ENCODE measurements at places on chromosomes 6 and 20.

- DNase-seq = no peak
Observed at GRCh38 chr20:48708116-48708515, 119.7 kb downstream of the PREX1 start.

- no peak for DNase-seq
Observed at GRCh38 chr6:20712011-20712410, 177.8 kb downstream of the CDKAL1 start.

GRCh38 chr20:33176101-33176500 is 8.1 kb downstream of the BPIFA2 start:
- no peak for DNase-seq

GRCh38 chr20:11140359-11140758 is 466.6 kb upstream of the JAG1 start:
- no peak for DNase-seq

DNA sequence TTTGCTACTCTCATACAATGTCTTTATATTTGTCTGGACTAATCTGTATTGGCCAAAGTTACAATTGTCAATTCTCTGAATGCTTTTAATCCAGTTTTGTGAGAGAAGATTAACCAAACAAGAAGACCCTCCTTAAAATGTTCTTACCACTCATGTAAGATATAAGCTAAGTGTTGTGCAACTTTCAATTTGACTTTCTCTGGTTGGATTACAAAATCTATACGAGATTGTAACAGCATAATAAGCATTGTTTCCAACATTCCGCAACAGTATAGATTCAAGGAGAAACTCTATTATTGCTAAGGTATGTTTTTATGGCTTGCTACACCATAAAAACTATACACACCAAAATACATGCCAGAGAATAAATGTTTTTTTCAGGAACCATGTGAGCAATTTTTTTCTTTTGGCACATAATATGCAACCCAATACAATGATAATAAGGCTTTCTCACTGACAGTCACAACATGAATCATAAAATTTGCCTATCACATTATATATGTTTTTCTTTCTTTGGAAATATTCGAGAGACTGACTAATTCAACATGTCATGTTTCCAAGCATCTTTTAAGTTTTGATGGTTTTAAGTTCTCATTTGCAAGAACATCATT is 12.2 kb upstream of the TRPC4AP start:
- no peak for DNase-seq

DNA sequence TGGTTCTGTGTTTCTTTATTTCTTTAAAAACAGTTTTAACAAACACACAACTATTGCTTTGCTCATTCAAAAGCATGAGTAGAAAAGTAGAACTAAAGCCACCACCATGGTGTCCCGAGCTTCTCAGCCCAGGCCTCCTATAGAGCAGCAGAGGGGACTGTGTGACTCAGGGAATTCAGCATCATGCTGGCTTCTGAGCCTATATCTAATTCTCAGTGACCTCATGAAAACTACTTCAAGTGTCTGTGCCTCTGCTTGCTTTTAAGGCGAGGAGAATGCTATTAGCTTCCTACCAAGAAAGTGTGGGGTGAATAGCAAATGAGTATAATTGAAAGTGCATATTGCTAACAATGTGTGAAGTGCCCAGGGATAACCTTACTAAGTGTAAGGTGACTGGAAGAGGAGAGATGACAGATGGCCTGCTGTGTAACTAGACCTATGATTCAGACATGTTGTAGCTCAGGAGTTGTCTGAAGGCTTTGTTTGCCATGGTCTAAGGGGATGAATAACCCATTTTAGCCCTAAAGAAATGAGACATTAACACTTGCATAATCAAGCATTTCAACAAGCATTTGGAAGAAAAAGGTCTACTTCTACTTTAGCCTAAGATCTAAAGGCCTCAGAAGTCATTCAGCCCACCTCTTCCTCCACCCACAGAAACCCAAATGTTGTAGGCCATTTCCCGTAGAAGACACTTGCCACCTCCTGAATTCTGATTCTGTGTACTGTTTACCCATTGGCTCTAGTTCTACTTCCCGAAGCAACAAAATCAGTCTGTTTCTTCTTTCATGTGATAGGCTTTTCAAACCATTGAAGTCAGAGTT is 121.5 kb upstream of the ARG1 start:
- no peak for DNase-seq

DNA sequence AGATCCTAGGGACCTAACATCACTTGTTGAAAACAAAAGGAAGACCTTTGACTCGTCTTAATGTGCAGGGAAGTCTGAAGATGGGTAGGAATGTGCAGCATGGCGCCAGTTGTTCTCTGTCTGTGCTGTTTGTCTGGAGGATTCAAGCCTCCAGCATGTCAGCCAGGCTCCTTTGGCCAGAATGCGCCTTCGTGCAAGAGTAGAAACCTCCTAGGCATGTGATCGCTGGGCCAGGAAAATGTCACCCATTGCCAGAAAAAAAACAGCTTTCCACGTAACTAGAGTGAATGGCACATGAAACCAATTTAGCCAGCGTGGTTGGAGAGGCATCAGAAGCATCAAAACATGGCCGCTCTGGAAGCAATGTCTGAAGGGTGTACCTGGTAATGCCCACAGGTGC is 132.7 kb downstream of the EDN1 start:
- no peak for DNase-seq

GRCh38 chr20:37151529-37151928 is 27.6 kb upstream of the RPN2 start:
- no peak for DNase-seq

DNA sequence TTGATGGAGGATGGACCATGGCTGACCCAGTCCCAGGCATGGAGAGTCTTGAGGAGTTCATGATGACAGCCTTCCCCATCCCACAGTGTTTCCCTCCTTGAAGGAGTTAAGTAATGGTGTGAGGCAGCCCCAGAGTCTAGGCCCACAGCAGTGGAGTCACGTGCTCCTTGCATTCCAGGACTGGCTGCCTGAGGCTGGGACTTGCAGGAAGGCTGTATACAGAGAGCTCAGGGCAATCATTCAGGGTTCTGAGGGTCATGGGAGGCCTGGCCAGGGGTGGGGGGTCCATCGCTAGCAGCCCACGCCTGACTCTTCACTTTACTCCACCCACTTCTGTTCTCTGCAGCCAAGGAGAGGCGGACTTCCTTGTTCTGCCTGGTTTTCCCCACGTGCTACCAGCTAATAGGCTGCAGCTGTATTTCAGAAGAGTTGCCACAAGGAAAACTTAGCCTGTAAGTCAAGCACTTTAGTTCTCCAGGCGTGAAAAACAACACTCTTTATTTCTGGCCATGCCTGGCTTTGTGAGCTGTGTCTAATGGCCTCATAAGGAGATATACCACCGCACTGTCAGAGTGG is 272.5 kb downstream of the DHX35 start:
- DNase-seq = no peak

DNA sequence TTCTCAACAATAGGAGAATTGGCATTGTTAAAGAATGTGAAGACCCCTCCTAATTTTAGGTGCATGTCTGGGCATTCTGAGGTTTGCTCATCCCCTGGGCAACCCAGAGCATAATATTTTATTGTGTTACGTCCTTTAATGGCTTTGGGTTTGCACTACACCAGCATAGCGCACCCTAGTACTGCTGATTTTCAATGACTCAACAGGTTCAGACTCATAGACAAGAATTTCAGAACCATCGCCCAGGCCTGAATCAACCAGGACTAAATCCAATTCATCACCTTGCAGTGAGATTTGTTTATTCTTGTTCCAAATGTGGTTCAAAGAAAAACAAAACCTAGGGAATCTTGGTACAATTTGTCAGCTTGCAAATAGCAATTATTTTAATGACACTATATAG is 137.8 kb upstream of the PHACTR1 start:
- DNase-seq = no peak

DNA sequence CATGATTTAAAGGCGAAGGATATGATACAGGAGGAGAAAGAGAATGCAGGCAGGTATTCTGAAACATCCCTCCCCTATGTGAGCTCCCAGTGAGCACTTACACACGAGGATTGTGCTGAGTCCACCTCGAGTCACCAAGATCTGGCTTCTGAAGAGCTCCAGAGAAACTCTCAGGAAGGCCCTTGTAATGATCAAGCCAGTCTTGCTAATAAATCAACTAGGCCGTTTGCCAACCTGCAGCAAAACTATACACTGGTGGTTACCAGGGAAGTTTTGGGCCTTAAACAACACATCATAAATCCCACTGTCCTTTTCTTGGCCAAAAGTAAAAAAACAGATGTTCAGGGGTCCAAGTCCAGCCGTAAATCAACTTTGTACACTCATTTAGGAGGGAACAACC is 79.2 kb downstream of the STXBP5 start:
- DNase-seq = no peak

- DNase-seq = no peak
Observed at GRCh38 chr20:44600301-44600700, 17.9 kb downstream of the PKIG start.

- DNase-seq = no peak
Observed at GRCh38 chr6:160461641-160462040, 113.5 kb downstream of the SLC22A3 start.

DNA sequence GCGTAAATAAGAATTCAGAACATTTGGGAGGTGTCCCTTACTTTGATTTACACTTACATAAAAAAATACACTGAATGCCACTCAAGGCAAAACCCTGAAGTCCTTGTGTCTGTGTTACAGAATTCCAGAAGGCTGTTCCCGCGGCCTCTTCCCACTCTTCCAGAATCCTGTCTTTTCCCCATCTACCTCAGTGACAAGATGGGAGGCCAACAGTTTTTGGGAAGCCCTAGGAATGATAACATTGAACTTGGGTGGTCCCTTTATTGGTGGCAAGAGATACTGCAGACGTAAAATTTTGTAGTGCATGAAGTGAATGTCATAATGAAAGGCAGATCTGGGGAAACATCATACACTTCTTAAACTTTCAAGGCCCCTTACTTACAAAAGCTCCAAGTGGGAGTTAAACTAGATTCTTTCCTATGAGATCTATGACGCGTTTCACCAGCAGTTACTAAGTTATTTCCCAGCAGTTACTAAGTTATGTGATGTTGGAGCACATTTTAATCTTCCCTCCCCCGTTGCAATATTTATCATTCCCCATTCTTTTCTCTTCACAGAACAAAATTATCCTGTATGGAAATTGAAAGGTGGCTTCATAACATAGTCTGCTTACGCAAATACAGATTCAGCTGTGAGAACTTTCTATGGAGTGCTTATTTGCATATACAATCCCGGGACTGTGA is 79.5 kb downstream of the BCAS1 start:
- DNase-seq = no peak

DNA sequence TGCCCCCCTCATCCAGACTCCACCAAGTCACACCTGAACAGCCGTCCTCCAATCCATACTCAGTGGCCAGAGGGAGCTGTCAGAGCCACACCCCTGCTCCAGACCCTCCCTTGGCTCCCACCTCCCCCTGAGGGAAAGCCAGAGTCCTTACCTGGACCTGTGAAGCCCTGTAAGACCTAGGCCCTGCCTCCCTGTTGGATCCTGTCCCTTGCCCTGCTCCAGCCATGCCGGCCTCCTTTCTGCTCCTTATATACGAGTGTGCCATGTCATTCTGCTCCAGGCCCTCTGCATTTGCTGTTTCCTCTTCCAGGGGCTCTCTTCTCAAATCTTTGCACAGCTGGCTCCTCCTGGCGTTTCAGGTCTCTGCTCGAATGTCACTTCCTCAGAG is 100.3 kb upstream of the MYL9 start:
- no peak for DNase-seq

- peak; percentile 65 for DNase-seq
Observed at GRCh38 chr6:37239950-37240713, 17.4 kb upstream of the TBC1D22B start.

DNA sequence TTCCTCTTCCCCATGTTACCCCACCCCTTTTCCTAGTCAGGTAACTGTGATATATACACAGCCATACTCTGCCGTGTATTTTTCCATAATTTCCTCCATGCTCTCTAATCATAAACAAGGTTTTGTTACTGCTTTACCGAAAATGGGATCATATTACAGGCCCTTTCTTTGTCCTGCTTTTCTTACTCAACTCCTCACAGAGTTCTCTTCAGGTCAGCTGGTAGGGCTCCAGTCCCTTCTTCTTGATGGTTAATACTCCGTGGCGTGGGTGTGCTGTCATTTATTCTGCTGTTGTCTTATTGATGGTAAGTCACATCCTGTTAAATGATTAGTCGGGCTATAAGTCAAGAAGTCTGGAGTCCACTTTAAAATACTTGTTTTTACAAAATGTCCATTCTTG is 24.9 kb upstream of the PI16 start:
- no peak for DNase-seq

- no peak for DNase-seq
Observed at GRCh38 chr6:135902756-135903331, 51.3 kb downstream of the PDE7B start.

- no peak for DNase-seq
Observed at GRCh38 chr6:72212686-72213085, 326.3 kb downstream of the RIMS1 start.

GRCh38 chr6:3795836-3796718 is 44.6 kb upstream of the PXDC1 start:
- no peak for DNase-seq

GRCh38 chr6:134424798-134425170 is 106.9 kb upstream of the SGK1 start:
- DNase-seq = no peak

DNA sequence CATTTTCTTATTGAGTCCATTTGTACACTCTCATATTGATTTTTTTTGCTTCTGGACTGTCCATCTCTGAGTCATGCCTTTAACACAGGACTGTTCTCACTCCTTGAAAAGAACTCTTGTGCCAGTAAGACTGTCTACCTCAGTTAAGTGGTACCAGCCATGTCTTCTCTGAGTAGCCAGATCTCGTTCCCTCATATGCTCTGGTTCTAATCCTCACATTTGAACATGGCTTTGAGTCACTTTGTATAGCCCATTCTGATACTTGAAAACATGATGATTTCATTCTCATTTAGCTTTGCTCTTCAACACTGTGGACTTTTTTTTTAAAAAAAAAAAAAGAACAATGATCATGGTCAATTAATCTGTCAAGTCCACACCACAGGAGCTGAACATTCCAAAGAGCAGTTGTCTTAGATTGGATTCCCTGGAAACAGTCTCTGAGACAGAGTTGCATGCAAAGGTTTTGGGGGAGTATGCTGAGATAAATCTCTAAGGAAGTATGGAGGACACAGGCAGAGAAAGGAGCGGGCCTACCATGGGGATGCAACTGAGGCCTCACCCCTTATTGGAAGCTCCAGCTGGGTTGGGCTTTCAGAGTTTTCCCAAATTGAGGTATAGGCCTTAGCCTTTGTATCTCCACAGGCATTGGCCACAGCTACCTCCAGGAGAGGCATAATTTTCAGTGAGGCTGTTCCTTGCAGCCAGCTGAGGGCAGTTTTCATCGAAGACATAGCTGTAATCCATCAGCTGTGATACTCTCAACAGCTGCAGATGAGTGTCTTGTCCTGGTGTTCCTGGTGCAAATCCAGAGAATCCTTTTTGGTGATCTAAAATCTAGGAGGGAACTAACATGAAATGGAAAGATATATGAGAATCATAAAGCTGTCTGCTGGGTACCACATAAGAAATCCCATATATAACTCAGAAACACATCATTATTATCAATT is 6.0 kb upstream of the PTCHD4 start:
- DNase-seq = no peak
